ENCODE measurements at places on chromosomes 3 and 15. TPM values are rescaled to one million over a fixed set of nuclear protein-coding genes. Genes with fewer than 3 reads are reported as not detected.
A peak's percentile ranks its signal among the peaks of the same experiment; 100 is the strongest.

Gene PTX3
- 151 TPM for total RNA-seq

Gene LSMEM2
- total RNA-seq, result not detected

Gene SACM1L
- 31.2 TPM for total RNA-seq

Gene CD200
- not detected for total RNA-seq

- DNase-seq, result peak; percentile 2
Observed at GRCh38 chr3:110900576-110900975, 171.0 kb upstream of the NECTIN3 start.

DNA sequence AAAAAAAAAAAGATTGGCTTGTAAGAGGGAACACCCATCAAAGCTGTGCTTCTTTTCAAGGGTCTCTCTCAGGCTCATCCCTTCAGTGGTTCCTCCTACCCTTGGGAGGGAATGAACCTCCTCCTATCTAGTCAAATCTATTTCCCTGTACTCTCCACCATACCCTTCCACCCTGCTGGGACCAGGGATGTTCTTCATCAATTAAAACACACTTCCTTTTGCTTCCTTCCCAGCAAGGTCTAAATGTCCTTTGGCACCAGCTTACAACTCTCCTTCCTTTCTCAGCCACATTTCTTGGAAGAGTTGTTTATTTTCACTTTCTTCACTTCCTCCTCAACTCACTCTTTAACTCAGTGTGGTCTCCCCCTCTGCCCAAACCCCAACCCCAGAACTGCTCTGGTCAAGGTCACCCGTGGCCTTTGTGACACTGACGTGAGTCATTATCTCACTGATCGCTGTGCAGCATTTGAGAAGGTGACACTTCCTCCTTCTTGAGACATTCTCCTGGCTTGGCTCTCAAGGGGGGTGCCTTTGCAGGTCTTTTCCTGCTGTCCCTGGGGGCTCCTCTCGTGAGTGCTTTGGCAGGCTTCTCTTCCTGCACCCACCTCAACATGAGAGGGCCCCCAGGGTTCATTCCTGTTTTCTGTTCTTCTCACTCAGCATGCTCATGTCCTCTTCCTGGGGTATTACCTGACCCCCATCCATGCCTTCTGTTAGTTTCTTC is 210.5 kb upstream of the TLE3 start:
- DNase-seq, result no peak

DNA sequence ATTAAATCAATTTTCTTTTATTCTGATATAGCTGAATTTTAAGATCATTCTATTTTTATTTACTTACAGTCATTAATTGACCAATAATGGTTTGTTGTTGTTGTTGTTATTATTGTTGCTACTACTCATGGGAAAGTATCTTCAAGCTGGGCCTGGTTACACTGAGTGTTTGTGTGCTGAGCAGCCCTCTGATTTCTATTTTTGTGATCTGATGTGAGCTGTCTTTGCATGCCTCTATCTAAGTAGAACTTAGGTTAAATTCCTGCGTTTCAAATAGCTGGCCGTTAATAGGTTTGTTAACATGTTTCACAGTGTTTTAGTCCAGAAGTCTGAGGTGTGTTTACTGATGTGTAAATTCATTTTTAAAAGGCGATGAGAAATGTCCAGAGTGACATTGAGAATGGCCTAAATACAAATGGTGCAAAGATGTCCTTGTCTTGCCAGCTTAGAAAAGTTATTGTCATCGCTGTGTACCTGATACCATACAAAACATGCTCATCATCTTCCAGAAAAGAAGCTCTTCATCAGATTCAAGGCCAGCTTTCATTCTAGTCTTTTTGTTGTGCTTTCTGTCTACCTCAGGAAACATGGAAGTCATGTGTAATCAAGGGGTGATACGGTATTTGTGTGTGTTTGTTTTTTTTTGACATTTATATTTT is 15.8 kb downstream of the ARIH2 start:
- no peak for DNase-seq

GRCh38 chr3:188396900-188397299 is 242.9 kb downstream of the LPP start:
- no peak for DNase-seq

- DNase-seq, result no peak
Observed at GRCh38 chr3:195405651-195406050, 37.2 kb downstream of the ACAP2 start.

DNA sequence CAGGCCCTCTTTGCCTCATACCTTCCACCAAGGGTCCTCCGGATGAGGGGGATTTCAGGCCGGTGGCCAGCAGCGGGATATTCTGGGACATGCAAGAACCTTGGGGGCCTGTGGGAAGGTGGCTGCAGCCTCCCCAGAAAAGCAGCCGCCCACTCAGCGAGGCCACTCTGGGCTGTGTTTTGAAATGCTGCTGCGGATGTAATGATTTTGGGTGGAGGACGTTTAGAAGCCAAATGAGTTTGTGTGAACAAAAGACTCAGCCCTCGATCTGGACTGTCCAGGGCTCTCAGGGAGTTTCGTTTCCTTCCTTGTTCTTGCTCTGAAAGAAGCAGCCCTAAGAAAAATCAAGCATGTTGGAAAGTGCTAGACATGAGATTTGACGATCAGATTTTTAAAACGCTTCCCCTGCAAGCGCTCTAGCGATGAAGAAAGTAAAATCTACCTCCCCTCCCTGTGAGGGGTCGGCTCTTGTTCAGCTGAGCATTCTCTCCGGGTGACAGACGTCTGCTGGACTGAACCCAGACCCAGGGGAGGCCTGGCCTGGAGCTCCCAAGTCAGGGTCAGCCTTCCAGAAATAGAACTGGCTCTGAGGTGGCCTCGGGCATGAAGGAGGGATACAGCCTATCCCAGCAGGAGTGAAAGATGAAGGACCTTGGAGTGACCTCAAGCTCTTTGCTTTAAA is 12.9 kb downstream of the HEG1 start:
- DNase-seq, result no peak

- no peak for DNase-seq
Observed at GRCh38 chr3:111899966-111900365, 40.9 kb downstream of the PHLDB2 start.

DNA sequence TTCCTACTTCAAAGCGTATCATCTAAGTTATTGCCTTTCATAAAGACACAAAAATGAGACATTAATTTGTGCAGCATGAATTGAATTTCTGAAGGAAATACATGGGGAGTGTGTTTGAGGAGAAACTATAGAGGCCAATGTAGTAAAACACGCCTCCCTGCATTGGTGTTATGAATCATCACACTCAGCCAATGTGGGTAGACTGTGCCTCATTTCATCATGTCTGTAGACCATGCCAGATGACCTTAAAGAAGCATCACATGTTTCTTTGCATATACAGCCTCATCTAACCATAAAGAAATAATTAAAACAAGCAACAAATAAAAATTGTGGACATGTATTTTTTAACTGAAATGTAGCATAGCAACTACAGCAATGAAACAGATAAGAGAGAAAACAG is 486.0 kb upstream of the ADAMTS9 start:
- no peak for DNase-seq

DNA sequence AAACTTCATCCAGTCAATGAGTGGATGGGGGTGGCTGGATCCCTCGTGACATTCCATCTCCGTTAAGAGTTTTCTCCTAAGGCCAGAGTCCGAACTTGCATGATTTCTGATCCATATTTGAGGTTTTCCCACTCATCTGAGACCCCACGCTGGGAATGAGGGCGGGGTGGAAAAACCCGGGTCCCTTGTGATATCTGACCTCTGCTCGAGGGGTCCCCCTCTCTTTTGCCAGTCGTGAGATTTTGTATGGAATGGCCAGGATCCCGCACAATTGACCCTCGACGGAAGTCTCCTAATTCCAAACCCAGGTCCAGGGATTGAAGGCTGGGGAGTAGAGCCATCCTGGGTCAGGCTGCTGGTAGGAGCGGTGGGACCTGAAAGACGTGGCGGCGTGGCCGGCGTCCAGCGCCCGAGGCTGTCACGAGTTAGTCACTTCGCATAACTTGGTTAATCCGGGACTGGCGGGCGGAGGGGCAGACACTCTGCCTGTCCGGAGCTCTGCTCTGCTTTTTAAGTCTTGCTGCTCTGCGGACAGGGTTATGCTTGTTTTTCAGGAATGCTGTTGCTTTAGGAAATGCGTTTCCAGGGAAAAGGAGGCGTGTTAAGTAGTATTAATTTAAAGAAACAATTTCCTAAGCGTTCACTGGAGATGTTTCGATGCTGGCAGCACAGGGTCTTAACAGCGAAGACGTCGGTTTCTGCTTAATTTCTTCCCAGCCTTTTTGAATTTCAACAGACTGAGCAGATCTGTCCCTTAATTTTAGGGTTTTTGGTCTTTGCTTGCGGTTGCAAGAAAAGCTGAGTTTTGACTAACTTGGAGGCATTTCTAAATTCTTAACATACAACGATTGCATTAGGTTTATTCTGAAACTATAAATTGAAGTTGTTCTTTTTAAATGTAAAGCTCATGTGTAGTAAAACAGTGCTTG is 69.7 kb upstream of the LRRFIP2 start:
- peak; percentile 72 for DNase-seq

GRCh38 chr3:105499961-105500360 is 133.3 kb downstream of the ALCAM start:
- DNase-seq, result no peak

GRCh38 chr15:101320501-101321052 is 25.5 kb upstream of the SNRPA1 start:
- no peak for DNase-seq
